ENCODE measurements at places on chromosomes 1 and 21.

DNA sequence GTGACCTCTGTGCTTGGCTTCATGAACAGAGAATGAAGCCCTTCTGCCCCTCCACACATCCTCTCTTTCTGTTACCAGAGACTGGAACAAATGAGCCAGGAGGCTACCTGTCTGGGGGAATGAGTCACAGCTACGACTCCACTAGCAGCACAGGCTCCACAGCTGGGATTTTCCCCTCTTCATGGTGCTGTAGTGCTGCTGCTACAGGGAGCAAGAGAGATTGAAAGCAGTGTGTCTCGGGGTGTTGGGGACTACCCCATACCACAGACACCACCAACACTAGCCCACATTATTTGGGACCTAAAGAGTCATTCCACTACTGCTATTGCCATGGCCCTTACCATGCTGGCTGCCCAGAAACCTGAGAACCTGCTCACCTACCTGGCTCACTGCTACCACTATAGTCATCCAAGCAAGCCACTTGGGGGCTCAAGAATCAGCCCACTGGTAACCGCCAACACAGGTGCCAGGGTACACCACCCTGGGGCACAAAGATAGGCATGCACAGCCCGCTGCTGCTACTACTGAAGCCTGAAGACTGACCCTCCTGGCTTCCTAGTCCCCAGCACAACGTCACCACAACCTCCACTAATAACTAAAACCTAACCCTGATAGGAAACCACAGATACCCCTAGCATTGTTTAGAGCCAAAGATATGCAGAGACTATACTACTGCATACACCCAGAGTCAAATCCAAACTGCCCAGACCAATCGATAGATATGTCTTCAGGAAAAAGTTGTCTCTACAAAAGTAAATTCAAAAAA, 17.7 kb downstream of the CD1E start:
- no peak for DNase-seq

DNA sequence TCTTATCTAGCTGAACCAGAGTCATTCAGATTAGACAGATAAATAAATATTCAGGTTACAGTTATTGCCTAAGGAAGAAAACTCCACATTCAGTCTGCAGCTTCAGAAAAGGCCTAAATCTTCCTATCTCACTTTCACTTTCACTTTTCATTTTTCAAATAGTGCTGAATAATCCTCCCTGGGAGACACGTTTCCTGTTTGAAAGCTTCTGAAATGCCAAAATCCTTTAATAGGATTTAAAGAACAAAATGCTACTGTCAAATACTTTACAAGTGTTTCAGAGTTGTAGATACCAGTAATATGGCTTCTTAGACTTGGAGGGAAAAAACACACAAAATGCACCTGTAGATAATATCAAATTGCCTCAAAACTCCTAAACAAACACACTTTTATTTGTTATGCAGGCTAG, 3.9 kb downstream of the PSMB2 start:
- no peak for DNase-seq

DNA sequence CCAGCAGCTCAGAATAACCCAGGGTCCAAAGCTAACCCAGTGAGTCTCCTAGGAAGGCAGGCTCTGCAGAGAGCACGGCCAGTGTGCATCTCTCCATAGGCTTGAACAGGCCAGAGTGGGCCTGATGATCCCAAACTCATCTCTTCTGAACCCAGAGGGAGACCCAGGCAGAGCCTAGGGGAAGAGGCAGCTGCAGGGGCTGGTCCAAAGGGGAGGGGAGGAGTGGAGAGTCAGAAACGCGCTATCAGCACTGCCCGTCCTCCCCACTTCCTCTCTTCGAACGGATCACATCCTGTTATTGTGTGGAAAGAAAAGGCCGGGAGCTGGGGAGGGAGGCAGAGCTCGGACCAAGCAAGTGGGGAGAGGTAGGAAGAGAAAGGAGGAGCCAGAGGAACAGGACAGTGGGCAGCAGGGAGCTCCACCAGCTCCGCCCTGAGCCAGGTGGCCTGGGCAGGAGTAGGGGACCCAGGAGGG, 20.2 kb downstream of the TAL1 start:
- no peak for DNase-seq

DNA sequence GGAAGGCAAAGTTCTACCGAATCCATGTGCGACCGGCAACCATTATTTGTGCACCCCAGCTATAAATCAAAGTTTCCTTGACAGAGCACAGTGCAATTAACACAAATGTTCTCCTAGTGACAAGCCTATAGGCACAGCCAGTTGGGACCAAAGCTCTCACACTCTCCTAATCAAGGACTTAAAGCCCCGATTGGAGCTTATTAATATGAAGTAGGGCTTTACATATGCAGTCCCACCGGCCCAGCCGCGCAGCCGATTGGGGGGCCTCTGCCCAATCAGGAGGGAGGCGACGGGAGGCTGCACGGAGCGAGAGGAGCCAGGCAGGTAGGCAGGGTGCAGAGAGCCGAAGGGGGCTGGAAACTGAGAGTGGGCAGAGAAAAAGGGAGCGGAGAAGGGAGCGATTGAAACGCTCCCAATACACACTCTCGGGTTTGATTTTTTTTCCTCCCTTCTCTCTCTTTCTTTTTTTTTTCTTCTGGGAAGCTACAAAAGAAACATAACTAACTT, at the start of gene ESRRG:
Gene ESRRG (minus strand): TSS at position 156 of the 507 bp plus-strand sequence. CDS start 130 bp downstream, at position 26.
- DNase-seq: no peak

DNA sequence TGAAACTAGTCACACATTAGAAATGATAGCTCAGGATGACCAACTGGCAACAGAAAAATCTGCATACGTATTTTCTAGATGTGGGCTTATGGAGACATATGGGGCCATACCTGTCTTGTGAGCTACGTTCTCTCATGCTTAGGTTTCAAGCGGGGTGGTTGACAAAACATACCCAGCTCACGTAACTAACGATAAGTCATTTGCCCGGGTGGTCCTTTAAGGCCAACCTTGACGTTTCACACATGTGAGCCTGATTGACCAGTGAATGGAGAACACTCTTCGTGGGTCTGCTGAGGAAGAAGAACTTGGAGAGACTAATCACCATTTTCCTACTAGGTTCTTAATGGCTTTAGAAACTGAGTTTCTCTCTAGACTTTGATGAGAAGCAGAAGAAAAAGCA, 13.5 kb upstream of the RCSD1 start:
- DNase-seq: no peak

Data from stimulated activated CD8-positive, alpha-beta memory T cell treated with anti-CD3 and anti-CD28 coated beads, Interleukin-12 subunit alpha, Interleukin-12 subunit beta, amount 100 ng/mL, for 4 hours (primary cell).